Vagina (tissue), 2 donors: ENCODE measurements at places on chromosomes 7 and 10.

- H3K27ac ChIP-seq, result no peak overlapping the region
- no peak overlapping the region for H3K4me3 ChIP-seq
- H3K27me3 ChIP-seq, result no peaks in the 10 kb centered on the region
- no peaks in the 10 kb centered on the region for H3K36me3 ChIP-seq
- DNase-seq, result no peak
Observed at GRCh38 chr10:29559996-29560395, 74.8 kb downstream of the SVIL start.

DNA sequence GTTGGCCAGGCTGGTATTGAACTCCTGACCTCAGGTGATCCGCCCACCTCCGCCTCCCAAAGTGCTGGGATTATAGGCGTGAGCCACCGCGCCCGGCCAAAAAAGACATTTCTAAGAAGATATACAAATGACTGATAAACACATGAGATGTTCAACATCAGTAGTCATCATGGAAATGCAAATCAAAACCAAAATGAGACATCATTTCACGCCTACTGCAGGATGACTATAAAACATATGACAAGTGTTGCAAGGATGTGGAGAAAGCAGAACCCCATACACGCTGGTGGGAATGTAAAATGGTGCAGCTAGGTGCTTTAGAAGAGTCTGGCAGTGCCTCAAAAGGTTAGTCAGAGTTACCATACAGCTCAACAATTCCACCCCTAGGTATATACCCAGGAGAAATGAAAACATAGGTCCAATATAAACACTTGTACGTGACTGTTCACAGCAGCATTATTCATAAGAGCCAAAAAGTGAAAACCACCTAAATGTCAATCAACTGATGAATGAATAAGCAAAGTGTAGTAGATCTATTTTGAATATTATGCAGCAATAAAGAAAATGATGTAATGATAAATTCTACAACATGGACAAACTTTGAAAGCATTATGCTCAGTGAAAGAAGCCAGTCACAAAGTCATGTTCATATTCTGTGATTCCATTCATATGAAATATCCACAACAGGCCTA is 24.5 kb downstream of the TMEM209 start:
- no peaks in the 10 kb centered on the region for H3K4me1 ChIP-seq
- H3K27me3 ChIP-seq, result no peaks in the 10 kb centered on the region
- DNase-seq, result no peak

DNA sequence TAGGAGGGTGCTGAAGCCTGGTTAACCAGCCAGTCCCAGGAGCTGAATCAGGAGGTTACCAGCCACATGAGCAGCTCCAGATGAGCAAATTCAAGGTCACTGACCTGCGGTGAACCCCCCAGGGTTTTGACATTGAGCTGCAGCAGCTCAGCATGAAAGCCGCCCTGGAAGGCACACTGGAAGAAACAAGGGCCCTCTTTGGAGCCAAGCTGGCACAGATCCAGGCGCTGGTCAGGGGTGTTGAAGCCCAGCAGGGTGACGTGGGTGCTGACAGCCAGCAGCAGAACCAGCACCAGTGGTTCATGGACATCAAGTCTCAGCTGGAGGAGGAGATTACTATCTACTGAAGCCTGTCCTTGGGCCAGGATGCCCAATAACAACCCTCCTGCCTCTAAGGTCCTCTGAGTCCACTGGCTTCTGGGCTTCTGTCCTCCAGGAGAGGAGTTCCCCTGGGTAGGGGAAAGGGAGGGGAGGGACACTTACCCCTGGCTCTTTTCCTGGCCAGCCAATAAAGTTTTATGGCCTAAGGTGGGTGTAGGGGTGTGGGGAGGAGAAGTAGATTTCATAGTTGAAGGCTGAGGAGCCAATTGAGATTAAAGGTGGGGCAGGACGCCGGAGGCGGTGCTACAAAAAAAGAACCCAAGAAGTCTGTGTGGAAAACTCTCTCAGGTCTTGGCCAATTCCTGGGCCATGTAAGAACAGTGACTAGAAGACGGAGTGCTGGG is 29.4 kb upstream of the ATOH7 start:
- H3K27me3 ChIP-seq, result no peaks in the 10 kb centered on the region
- DNase-seq, result no peak
- no peaks in the 10 kb centered on the region for H3K36me3 ChIP-seq

DNA sequence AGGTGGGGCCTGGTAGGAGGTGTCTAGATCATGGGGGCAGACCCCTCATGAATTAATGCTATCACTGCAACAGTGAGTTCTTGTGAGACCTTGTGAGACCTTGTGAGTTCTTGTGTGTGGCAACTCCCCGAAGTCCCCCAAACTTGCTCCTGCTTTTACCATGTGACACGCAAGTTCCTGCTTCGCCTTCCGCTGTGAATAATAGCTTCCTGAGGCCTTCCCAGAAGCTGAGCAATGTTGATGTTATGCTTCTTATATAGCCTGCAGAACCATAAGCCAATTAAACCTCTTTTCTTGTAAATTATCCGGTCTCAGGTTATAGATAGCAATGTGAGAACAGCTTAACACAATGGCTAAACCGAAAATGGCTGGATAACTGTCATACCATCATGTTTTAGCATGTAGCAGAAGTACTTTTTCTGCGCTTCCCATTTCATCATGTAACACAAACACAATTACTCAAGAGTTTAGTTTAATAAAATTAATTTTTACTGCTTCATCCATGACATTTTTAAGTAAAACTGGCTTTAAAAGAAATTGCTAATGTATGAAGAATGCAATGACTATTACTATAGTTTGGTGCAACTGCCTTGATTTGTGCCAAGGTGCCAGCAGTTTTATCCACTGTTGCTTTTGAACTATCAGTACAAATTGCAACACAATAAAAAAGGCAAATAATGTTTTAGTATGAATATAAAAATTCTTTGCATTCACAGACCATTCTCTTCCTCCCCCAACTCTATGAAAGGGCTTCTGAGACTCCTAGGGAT is 87.7 kb upstream of the TMEM168 start:
- H3K27ac ChIP-seq, result no peak overlapping the region
- peaks cover 5% of the 10 kb centered on the region for H3K4me1 ChIP-seq
- DNase-seq, result no peak
- H3K36me3 ChIP-seq, result no peaks in the 10 kb centered on the region
- H3K4me3 ChIP-seq, result no peak overlapping the region

DNA sequence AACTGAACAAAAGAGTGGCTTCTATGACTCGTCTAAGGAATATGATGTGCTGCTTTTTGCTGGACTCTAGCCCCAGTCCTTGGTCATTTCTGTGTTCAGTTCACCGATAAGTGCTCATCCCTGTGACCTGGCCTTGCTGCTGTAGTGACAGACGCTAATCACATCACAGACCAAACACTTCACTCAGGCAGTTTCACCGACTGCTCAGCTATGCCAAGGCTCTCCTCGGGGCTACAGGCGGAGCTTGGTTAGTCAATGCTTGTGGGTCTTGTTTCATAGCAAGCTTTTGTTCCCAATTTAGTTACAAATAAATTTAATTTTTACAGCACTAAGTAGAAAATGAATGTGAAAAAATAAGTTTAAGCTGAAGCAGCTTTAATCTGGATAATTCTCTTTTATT is 190.8 kb upstream of the PRKCQ start:
- no peak for DNase-seq
- no peaks in the 10 kb centered on the region for H3K27me3 ChIP-seq
- no peak overlapping the region for H3K27ac ChIP-seq
- no peaks in the 10 kb centered on the region for H3K36me3 ChIP-seq
- no peak overlapping the region for H3K4me3 ChIP-seq

GRCh38 chr7:17054836-17055235 is 173.1 kb upstream of the AGR3 start:
- H3K4me1 ChIP-seq, result no peaks in the 10 kb centered on the region
- no peaks in the 10 kb centered on the region for H3K27me3 ChIP-seq
- H3K36me3 ChIP-seq, result no peaks in the 10 kb centered on the region
- H3K27ac ChIP-seq, result no peak overlapping the region
- no peak overlapping the region for H3K4me3 ChIP-seq
- DNase-seq, result no peak

- no peaks in the 10 kb centered on the region for H3K36me3 ChIP-seq
- no peaks in the 10 kb centered on the region for H3K27me3 ChIP-seq
- H3K4me1 ChIP-seq, result no peaks in the 10 kb centered on the region
- no peak for DNase-seq
- H3K4me3 ChIP-seq, result no peak overlapping the region
Observed at GRCh38 chr7:38068461-38068860, 109.6 kb upstream of the STARD3NL start.

DNA sequence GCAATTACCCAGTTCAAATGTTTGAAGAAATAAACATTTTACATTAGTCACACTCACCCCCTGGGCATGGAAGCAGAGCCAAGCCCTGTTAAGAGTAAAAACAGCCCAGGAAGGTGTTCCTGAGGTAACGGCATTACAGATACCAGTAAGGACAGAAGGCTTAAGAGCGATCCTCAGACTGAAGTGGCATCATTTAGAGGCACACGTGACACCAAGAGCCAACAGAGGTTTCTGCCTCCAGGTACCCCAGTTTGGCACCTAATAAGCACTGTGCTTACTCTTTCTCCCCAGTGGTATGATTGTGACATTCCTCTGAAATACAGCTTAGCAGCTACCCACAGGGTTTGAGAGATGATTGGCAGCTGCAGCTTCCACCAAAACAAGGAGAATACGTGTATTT is 17.2 kb downstream of the MMS19 start:
- no peaks in the 10 kb centered on the region for H3K27me3 ChIP-seq
- H3K4me1 ChIP-seq, result peaks cover 13% of the 10 kb centered on the region

- H3K36me3 ChIP-seq, result no peaks in the 10 kb centered on the region
- no peak overlapping the region for H3K27ac ChIP-seq
- H3K4me1 ChIP-seq, result no peaks in the 10 kb centered on the region
- no peaks in the 10 kb centered on the region for H3K27me3 ChIP-seq
- no peak for DNase-seq
Observed at GRCh38 chr7:120131096-120131839, 141.7 kb upstream of the KCND2 start.

- peaks cover 29% of the 10 kb centered on the region for H3K4me1 ChIP-seq
- no peaks in the 10 kb centered on the region for H3K27me3 ChIP-seq
- H3K4me3 ChIP-seq, result no peak overlapping the region
Observed at GRCh38 chr7:150326657-150327268, 3.4 kb upstream of the ACTR3C start.

DNA sequence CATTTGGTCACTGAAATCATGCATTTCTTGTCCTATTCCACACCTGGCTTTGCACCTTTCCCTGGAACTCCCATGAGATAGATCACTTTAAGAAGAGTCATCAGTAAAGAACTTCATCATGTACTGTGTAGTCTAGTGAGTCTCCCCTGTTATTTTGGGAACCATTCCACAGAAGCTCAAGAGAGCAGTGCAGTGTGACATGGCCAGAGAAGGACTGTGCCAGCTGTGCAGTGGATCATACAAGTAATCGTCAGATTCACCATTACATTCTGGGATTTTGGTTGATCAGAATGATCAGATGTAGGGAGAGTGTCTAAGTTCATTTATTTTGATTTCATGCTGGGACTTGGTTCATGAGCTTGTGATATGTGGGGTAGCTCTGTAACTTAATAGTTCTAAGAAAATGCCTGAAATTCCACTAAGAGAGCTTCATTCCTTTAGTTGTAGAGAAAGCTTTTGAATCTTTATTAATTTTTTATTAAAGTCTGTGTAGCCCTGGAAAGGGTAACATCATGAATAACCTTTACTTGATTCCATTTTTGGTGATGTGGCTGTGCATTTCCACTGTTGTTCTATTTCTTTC is 166.8 kb downstream of the SUGCT start:
- no peak overlapping the region for H3K4me3 ChIP-seq
- DNase-seq, result no peak
- no peak overlapping the region for H3K27ac ChIP-seq
- no peaks in the 10 kb centered on the region for H3K4me1 ChIP-seq
- H3K36me3 ChIP-seq, result no peaks in the 10 kb centered on the region

- no peak for DNase-seq
- H3K36me3 ChIP-seq, result no peaks in the 10 kb centered on the region
- H3K27me3 ChIP-seq, result no peaks in the 10 kb centered on the region
- H3K4me3 ChIP-seq, result no peak overlapping the region
- no peak overlapping the region for H3K27ac ChIP-seq
Observed at GRCh38 chr7:141593134-141593533, 41.9 kb downstream of the AGK start.

- no peaks in the 10 kb centered on the region for H3K36me3 ChIP-seq
- no peak overlapping the region for H3K4me3 ChIP-seq
- DNase-seq, result no peak
- H3K27ac ChIP-seq, result no peak overlapping the region
- no peaks in the 10 kb centered on the region for H3K27me3 ChIP-seq
Observed at GRCh38 chr10:15642095-15642494, 77.6 kb downstream of the ITGA8 start.

DNA sequence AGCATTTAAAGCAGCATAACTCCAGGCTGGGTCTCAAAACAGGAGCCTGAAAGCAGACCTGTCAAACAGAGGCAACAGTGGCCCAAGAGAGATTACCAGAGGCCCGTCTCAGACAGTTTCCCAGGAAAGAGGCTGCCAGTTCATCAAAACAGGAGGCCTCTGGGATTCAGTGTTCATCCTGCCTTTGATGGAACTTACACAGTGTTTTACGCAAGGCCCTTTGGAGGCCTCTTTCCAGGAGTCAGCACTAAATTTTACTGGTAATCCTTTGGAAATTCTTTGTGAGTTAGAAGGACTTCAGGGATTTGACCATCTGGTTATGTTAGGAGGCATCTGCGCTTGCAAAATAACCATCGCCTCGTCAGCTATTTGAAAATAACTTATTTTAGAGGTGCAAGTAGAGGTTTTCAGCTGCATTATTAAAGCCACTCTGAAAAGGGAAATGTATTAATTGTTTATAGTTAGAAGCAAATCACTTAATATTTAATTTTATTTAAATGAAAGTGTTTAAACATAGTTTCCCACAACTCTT is 501.2 kb upstream of the COBL start:
- no peak for DNase-seq
- no peaks in the 10 kb centered on the region for H3K27me3 ChIP-seq
- H3K4me3 ChIP-seq, result no peak overlapping the region
- H3K4me1 ChIP-seq, result no peaks in the 10 kb centered on the region
- no peak overlapping the region for H3K27ac ChIP-seq

DNA sequence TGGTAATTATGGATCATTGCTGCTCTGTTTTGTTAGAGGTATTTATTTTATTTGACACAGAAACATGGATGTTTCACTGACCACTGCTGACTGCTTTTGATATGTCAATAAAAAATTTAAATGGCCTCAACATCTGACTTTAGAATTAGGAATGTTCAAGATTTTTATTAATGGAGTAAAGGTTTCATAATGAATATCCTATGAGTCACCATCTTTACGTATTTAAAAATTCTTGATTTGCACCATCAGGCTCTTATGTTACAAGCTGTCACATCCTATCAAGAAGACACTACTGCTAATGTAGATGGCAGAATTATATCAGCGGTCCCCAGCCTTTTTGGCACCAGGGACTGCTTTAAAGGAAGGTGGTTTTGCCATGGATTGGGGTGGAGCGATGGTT is 578.7 kb upstream of the NRP1 start:
- no peak overlapping the region for H3K27ac ChIP-seq
- no peaks in the 10 kb centered on the region for H3K4me1 ChIP-seq
- DNase-seq, result no peak
- H3K36me3 ChIP-seq, result no peaks in the 10 kb centered on the region
- H3K27me3 ChIP-seq, result no peaks in the 10 kb centered on the region

GRCh38 chr10:113320987-113321386 is 231.9 kb upstream of the HABP2 start:
- DNase-seq, result no peak
- H3K4me1 ChIP-seq, result peaks cover 8% of the 10 kb centered on the region
- no peaks in the 10 kb centered on the region for H3K27me3 ChIP-seq
- H3K36me3 ChIP-seq, result no peaks in the 10 kb centered on the region
- H3K4me3 ChIP-seq, result no peak overlapping the region
- no peak overlapping the region for H3K27ac ChIP-seq
